Stimulated activated CD4-positive, alpha-beta T cell treated with anti-CD3 and anti-CD28 coated beads, Interleukin-4, amount 100 ng/mL, for 4 hours (primary cell): ENCODE measurements at places on chromosomes 7 and 10.
A peak's percentile ranks its signal among the peaks of the same experiment; 100 is the strongest.

DNA sequence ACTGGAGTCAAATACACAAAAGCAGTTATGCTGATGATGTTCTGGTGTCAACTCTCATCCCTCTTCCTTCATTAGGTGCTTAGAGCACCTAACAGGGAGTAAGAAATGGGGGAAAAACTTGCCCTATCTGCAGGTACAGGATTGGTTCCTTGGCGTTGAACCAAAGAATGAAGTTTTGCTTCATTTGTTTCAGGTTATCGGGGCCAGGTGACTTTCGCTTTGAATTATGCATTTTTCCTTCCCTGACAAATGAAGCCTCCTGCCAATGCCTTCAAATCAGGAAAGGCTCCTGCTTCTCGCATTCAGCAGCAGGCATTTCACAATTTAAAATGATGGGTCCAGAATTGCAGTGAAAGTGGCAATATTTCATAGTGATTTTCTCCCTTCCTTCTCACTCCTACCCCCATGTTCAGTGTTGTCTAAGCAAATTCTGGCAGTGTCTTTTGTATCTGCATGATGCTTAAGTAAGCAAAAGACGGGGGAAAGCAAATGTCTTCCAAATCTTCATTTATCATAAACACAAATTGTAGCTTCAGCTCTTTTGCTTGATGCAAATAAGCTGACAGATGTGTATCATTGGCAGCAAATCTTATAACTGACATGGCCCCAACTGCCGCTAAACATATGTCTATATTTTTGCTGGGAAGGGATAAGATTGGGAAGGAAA is 29.4 kb downstream of the DNAJB9 start:
- DNase-seq: no peak

DNA sequence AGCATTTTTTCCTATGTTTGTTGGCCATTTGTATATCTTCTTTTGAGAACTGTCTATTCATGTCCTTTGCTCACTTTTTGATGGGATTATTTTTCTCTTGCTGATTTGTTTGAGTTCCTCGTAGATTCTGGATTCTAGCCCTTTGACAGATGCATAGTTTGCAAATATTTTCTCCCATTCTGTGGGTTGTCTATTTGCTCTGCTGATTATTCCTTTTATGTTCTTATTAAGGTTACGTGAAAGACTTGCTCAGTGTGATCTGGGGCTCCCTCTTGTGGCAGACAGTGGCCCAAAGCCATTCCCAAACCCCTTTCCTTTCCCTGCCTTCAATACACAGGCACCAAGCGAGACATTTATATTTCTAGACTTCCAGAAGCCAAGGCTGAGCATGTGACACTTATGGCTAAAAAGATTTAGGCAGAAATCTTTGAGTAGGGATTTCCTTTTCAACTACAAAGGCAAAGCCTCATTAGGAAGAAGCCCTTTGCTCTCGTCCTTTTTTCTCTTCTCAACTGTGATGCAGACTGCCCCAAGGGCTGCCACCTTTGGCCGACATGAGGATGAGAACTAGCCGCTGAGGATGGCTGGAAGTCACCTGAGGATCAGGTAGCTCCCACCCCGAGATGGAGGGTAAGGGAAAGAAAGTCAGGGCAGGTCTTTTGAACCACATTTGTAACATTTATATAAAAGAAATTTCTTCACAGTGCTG is 23.6 kb downstream of the ST8SIA6 start:
- DNase-seq: peak; percentile 58

DNA sequence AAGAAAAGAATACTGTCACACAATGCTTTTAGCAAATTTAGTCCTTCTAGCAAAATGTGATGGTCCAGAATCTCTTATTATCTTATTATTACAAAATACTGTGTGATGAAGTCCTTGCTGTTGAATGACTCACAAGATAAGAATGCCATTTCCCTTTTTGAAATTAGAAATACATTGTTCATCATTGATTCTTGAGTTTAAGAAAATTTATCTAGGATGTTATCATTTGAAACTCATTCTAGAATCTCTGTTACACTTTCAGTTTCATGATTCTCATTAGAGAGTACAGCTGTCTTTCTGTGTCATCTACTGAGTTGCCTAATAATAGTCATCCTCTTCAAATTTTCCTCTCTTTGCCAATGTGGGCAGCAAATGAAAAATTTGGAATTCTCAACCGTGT is 9.6 kb downstream of the ZKSCAN5 start:
- no peak for DNase-seq

DNA sequence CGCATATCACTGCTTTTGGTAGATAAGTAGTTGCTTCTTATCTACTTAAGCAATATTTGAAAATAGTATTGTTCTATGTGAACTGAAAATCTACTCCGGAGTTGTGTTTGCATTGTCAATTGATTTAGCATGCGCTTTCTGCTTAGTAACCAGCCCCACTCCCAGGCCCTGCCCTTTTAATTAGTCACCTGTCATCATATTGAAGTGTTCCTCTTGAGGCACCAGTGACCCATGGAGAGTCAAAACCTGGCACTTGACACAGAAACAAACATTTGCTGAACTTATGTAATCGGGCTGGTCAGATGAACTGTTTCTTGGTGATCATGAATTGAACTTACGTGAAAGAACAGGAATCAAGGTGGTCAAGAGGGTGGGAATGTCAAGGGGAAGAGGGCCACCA is 27.8 kb upstream of the CDHR3 start:
- DNase-seq: no peak

- no peak for DNase-seq
Measured at GRCh38 chr7:91457208-91457607, 193.0 kb downstream of the FZD1 start.

DNA sequence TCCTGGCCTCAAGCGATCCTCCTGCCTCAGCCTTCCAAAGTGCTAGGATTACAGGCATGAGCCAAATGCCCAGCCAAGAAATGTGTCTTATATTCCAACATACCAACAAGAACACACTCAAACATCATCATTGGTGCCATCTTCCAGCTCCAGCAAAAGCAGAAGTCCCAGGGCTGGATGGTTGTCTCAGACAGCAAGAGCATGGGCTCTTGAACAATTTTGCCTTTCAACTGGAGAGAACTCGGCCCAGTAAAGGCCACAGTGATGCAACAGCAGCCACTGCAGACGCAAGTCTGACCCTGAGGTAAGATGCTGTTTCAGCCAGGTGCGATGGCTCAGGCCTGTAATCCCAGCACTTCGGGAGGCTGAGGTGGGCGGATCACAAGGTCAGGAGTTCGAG is 52.8 kb upstream of the NFE2L3 start:
- DNase-seq: no peak
